CD8-positive, alpha-beta T cell (primary cell): ENCODE measurements at places on chromosomes 5 and 9. TPM values are rescaled to one million over a fixed set of nuclear protein-coding genes. Genes with fewer than 3 reads are reported as not detected.

MEF2C gene
- 1.6 TPM for total RNA-seq

PRLR gene
- not detected for total RNA-seq

CARD6 gene
- 0.43 TPM for total RNA-seq

SLC25A46 gene
- 13.6 TPM for total RNA-seq

PCDHB11 gene
- total RNA-seq: not detected

SHISAL2B gene
- total RNA-seq: not detected

CBY3 gene
- not detected for total RNA-seq

SPATA31C1 gene
- total RNA-seq: not detected

HRCT1 gene
- not detected for total RNA-seq
